ENCODE measurements at places on chromosomes 12 and 14. TPM values are rescaled to one million over a fixed set of nuclear protein-coding genes. Genes with fewer than 3 reads are reported as not detected.

DNA sequence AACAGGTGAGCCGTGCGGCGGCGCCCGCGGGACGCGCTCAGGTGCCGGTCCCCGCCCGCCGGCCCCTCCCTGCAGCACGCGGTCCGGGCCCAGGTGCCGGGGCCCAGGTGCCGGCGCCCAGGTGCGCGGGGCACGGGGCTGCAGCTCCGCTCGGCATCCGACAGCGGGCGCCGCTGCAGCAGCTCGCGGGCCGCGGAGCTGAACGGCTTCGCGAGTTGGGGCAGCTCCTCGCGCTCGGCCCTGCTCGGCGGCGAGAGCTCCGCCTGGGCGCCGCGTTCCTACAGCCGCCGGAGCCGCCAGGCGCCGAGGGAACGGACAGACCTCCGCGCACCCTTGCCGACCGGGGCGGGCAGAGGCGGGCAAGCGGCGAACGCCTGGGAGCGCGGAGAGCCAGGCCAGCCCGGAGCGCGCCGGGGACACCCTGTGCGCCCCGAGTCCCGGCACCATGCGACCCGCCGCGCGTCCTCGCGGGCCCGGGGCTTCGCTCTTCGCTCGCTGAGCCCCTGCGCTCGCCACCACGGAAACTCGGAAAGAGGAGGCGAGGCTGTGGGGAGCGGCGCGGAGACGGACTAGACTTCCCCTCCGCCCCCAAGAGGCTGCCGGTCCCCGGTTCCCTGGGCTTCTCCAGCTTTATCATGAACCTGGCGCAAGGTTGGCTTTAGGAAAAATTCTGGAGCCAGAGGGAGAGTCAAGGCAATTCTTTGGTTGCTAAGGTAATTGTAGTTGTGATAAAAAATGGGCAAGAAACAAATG lies at the start of gene RGS6:
RGS6 (plus strand) TSS at position 201 of the 753 bp plus-strand sequence.
- no peak for DNase-seq

GRCh38 chr12:89350630-89351488 lies 1.4 kb downstream of the DUSP6 start:
- no peak for DNase-seq

- no peak for DNase-seq
These were observed 366.8 kb upstream of the ATXN7L3B start for GRCh38 chr12:74170645-74171477.

GRCh38 chr12:8890313-8891085 lies 23.8 kb upstream of the PHC1 start:
- DNase-seq = peak; percentile 64

DNA sequence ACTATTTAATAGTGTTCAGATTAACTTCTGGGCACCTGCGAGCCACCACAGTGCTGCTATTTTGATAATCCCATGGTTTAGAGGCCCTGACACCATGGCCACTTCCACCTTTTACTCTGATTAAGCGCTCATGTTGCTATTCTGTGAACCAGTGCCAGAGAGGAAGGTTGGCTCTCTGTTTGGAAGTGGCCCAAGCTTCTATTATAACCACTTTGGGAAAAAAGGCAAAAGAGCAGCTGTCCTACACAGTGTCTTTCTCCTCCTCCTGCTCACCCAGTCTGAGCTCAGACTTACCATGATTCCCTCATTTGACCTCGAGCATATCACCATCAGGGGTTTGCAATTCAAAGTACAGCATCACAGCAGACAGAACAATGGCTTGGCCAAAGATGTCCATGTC lies 23.3 kb downstream of the DYRK2 start:
- DNase-seq = no peak

DNA sequence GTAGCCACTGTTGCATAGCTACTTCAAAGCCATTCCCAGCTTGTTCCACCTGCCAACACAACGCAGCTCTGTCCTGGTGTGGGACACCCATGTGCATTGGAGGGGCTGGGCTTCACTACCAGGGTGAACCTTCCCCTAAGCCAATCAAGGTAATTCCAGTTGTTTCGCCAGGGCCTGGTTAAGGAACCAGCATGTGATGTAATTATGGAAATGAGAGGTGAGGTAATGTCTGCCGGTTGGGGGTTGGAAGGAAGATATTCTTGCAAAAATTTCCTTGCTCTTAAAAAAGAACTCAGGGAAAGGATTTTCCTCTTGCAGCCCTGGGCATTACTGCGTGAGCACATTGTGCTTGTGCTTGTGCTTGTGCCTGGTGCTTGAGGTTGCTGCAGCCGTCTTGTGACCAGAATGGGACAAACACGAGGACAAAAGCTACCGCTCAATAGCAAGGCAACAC lies 14.9 kb downstream of the TUBA1C start:
- no peak for DNase-seq

DNA sequence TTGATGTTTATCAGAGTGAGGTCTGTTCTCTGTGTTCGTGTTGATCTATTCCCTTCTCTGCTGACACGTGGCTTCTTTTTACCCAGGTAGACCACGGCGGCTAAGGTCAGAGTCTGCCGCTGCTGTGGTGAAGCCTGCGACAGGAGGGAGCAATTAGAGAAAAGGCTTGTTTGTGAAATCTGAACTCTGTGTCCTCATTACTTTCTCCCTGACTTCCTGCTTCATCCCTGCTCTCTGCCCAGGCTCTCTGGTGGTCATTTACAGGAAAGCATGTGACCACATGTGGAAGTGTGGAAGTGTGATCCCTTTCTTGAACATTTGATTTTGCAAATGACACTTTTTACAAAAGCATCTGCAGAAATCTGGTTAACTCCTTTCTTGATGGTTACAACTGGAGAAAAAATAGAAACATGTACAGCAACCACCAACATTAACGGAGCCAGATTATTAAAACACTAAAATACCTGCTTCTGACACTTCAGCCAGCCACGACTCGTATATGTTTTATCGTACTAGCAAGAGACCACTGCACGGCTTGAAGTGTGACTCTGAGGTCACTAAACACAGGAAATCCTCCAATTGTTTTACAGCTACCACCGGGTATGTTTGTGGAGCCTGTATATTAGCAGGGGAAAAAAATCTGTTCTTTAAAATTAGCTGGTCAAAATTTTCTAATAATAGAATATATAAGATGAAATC lies 388.6 kb upstream of the TMPO start:
- no peak for DNase-seq

GRCh38 chr12:27984275-27984674 lies 11.7 kb upstream of the PTHLH start:
- no peak for DNase-seq

GRCh38 chr14:53916239-53916638 lies 40.4 kb downstream of the BMP4 start:
- no peak for DNase-seq

GRCh38 chr12:75783093-75783877 lies 248.3 kb downstream of the PHLDA1 start:
- no peak for DNase-seq

DNA sequence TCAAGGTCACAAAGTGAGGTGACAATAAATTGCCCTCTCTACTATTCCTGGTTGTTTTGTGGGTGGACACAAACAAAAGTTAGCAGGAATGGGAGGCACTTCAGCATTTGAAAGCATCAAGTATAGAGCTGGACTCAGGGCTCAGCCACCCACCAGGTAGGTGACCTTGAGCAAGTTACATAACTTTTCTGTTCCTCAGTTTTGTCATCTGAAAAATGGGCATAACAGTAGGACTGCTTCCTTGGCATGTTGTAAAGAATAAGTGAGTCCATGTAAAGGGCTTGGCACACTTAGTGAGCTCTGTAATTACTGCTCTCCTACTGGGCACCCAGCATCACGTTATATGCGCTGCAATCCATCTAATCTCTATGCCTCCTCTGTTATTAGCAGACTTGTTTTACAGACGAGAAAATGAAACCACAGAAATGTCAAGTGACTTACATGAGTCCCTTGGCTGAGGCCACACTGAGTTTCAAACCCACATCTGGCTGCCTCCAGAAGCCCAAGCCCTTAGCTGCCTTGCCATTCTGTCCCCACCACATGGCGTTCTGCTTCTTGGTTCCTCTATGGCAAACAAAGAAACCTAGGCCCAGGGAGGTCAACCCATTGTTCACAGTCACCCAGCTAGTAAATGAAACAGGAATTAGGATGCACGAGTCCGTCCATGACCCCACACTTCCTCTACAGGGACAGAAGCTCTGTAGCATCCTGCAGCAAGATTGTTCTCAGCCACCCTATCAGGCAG lies 63.2 kb upstream of the SLC24A4 start:
- peak; percentile 5 for DNase-seq

DNA sequence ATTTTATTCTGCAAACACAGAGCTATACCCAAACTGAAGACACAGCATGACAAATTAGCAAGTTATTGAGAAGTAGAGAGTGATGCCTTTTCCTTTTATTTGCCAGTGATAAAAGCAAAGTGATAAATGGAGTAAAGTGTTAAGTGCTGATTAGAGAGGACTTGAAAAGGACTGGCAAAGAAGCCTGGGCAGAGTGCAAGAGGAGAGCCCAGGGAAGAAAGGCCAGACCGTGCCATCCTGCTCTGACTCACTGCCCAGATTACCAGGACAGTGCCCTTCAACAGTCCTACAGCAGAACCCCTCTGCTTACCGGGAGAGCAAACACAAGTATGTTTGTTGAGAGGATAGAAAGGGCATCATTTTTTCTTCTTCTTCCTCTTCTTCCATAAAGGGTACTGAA lies 106.5 kb downstream of the ETV6 start:
- DNase-seq = no peak

DNA sequence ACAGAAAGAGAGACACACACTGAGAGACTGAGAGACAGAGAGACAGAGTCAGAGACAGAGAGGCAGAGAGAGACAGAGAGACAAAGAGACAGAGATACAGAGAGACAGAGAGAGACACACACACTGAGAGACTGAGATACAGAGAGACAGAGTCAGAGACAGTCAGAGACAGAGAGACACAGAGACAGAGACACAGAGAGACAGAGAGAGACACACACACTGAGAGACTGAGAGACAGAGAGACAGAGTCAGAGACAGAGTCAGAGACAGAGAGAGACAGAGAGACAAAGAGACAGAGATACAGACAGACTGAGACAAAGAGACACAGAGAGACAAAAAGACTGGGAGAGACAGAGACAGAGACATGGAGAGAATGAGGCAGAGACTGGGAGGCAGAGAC lies 90.0 kb downstream of the GALNT9 start:
- no peak for DNase-seq

MTHFD1 gene
- total RNA-seq = 163 TPM

TUNAR gene
- total RNA-seq = 0.17 TPM

FIGNL2 gene
- not detected for total RNA-seq

AQP2 gene
- total RNA-seq = not detected

KRT71 gene
- not detected for total RNA-seq

C14orf180 gene
- not detected for total RNA-seq

PTCSC3 gene
- not detected for total RNA-seq

KLHDC1 gene
- not detected for total RNA-seq

CD27 gene
- 48.3 TPM for total RNA-seq

Measured in OCI-LY7 (cell line).